OCI-M1 (cell line): ENCODE measurements at places on chromosomes 2 and 18.

DNA sequence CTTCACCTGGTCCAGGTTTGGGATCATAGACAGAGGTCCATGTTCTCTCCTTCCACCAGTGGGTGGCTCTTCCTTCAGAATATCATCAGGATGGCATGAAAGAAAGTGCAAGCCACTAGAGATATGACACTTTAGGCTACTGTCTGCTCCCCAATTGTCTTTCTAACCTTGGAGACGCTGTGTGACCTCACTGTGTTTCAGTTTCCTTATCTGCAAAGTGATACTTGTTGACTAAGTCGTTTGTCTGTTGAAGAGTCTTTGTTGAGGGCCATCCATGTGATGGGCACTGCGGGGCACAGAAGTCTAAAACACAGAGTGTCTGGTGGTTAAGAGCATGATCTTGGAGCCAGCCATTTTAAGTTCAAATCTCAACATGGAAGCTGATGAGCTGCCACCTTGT lies 259.9 kb upstream of the THSD7B start:
- no peak for DNase-seq

- DNase-seq: no peak
Measured at GRCh38 chr2:30392097-30392496, 54.9 kb upstream of the LCLAT1 start.

DNA sequence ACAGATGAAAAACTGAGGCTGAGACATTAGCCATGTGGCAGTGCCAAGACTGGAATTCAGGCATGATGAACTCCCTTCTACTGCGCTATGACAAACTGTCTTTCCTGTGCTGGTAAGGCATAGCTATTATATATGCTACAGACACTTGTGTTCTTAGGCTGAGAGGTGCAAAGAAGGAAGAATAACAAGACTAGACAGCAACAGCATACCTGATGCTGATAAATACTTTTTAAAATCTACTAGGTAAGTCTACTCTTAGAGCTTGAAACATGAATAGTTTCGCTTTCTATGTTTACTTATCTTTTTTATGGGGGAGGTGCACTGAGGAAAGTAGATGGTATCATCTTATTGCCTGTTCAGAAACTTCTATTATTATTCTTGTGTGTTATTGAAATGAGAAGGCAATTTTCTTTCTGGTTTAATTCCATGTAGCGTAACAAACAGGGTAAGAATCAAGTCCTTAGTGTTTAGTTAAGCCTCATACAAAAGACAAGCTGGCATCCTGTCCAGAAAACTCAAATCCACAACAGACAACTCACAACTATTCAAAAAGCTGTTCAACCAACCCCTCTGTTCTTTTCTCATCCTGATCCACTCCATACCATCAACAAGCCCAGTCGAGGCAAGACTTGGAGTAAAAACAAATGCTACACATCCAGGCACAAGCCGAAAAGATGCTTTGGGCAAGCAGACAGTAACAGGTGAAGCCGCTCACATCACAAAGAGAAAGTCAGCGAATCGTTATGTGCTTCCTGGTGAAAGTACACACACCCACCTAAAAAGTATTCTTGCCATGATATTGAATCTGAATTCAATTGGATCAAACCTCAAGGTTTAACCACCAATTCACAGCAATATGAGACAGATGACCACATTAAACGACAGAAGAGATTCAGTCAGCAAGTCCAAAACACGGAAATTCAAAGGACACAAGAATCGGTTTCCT lies 1.5 kb downstream of the TTC32 start:
- DNase-seq: peak; percentile 77

- no peak for DNase-seq
Measured at GRCh38 chr2:144914622-144915318, 394.9 kb upstream of the ZEB2 start.

- no peak for DNase-seq
Measured at GRCh38 chr2:60259781-60260180, 293.7 kb downstream of the BCL11A start.

DNA sequence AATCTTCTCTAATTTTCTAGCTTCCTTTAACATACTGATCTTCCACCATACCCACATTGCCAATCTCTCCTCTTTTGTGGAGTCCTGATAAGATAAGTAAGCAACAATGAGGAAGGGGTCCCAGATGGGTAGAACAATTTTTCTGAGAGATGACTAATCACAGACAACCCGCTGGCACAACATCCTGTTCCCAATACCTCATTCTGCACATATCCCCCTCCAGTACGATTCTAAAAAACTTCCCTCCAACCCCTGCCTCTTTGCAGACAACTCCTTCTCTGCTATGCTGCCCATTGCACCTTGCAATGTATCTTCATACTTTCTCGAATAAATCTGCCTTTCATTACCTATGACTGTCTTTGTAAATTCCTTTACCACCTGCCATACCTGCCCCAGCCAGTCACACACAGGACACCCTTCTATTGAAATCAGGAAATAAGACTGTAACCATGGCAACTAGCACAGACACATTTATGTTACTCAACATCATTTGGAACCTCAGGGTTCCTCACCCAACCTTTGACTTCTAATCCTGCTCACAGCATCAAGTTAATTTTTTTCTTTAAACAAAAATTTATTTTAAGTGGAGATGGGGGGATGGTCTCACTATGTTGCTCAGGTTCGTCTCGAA lies 7.4 kb upstream of the EXOC6B start:
- peak; percentile 0 for DNase-seq

GRCh38 chr2:12207491-12207890 lies 461.1 kb downstream of the LPIN1 start:
- DNase-seq: no peak

DNA sequence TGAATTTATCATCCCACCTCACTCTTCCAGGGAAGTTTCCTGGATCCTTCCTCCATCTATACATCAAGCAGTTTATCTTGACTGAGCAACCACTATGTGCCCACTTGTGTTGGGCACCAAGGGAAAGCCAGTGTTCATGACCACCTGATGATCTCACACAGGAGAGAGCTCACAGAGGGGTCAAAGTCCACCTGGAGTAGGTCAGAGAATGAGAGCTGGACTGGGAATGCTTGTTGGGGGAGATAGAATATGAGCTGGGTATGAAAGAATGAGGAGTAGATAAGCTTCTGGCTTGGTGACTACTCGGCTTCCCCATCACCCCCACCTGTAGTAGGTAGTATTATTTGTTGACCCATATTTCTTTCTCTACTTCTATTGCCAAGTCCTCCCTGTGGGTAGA lies 72.2 kb upstream of the CYRIA start:
- DNase-seq: no peak

- no peak for DNase-seq
Measured at GRCh38 chr2:10237392-10238321, 65.0 kb upstream of the HPCAL1 start.

DNA sequence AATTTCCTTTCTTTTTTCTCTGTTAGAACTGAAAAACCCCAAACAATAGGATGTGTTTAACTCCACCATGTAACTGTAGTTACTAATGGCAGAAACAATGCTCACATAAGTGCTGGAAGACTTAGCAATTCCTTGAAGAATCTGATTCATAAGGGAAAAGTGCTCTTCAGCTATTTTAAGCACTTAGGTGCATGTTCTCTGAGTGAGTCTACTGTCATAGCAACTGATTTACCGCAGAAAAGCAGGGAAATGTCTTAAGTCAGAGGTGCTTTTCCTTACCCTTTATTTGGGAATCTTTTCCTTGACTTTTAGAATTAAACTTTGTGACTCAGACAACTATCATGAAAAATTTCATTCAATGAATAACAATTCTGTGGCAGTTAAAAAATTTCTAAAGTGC lies 65.4 kb upstream of the NABP1 start:
- no peak for DNase-seq

- DNase-seq: no peak
Measured at GRCh38 chr18:52343138-52343537, 3.1 kb downstream of the DCC start.

GRCh38 chr2:10598501-10598900 lies 91.3 kb downstream of the NOL10 start:
- DNase-seq: no peak

- peak; percentile 28 for DNase-seq
Measured at GRCh38 chr2:45263147-45263546, 253.9 kb upstream of the SIX2 start.
